ENCODE measurements at places on chromosomes 5 and 9. TPM values are rescaled to one million over a fixed set of nuclear protein-coding genes. Genes with fewer than 3 reads are reported as not detected.

DNA sequence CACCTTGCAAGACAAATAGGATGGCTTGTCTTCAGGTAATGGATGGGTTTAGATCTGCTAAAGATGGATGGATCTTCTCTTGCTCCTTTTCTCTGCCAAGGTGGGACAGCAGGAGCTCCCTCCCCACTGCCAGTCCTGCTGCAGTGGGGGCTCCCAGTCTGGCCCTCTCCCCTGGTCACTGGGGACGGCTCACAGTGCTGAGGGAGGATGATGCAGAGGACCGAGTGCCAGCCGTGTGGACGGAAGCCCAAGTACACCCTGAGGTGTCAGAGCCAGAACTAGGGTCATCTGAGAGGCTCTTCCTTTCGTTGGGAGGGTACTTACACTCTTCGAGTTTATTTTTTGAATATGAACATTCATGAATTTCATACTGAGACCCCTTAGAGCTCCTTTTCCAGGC lies 5.7 kb downstream of the CCDC69 start:
- peak overlapping the region; percentile 100 for H3K27ac ChIP-seq
- peaks cover 79% of the 10 kb centered on the region for H3K4me1 ChIP-seq
- no peaks in the 10 kb centered on the region for H3K27me3 ChIP-seq
- peaks cover 5% of the 10 kb centered on the region for H3K36me3 ChIP-seq
- no peak for DNase-seq

- H3K36me3 ChIP-seq = no peaks in the 10 kb centered on the region
- no peak overlapping the region for H3K4me3 ChIP-seq
- H3K27ac ChIP-seq = no peak overlapping the region
- H3K27me3 ChIP-seq = peaks cover 25% of the 10 kb centered on the region
- no peak for DNase-seq
Observed at GRCh38 chr9:91017245-91017644, 215.6 kb downstream of the SYK start.

DNA sequence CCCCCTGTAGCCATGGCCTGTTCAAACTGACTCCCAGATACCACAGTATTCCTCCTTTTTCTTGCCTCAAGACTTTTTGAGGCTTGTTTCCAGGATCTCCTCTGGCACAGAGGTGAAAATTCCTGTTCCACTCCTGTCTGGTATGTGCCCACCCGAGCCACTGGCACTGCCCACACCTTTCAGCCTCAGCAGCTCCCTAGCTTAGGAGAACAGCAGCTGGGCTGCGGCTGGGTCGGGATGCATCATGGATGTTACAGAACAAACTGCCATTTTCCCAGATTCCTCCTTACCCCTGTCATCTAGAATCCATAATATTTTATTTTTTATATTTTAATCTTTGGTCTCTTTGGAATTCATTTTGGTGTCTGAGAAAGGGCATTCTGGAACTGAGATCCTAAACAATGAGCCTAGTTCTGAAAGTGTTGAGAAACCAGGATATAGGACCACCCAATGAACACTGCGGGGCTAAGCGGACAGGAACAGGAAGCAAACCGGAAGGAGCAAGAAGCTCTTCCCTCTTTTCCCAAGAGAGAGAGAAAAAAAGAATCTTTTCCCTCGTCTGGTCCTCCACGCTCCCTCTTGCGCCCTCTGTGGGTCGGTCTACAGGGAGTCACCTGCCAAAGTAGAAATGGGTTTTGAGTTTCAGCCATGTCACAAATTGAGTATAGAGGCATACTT lies 12.5 kb downstream of the OR2S2 start:
- no peaks in the 10 kb centered on the region for H3K27me3 ChIP-seq
- peak overlapping the region; percentile 66 for H3K4me3 ChIP-seq
- H3K27ac ChIP-seq = peak overlapping the region; percentile 56
- H3K4me1 ChIP-seq = peaks cover 39% of the 10 kb centered on the region

DNA sequence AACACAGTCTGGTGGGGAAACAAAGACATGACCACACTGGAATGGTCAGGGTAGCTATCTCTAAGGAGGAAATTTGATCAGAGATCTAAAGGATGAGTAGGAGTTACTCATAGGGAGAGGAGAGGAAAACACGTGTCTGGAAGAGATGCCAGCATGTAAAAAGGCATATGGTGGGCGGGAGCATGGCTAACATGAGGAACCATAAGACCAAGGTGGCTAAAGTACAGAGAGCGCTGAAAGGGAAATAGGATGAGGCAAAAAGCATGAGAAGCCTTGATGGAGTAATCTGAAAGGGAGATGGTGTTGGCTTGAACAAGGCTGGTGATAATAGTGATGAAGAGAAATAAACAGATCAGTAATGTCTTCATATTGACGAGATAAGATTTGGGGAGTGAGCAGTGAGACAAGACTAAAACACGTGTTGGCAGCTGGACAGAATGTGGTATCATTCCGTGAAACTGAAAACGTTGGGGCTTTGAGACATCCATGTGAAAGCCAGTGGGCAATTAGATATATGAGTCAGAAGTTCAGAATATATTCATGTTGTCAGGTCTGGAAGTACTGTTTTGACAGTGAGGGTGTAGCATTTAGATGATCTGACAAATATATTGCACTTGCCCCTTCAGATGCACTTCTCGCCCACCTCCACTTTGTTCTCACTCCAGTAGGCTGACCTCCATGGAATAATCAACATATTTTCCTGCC lies 209.1 kb upstream of the KCNN2 start:
- H3K36me3 ChIP-seq = no peaks in the 10 kb centered on the region
- H3K4me1 ChIP-seq = no peaks in the 10 kb centered on the region
- DNase-seq = no peak
- H3K27me3 ChIP-seq = no peaks in the 10 kb centered on the region
- H3K4me3 ChIP-seq = no peak overlapping the region
- no peak overlapping the region for H3K27ac ChIP-seq

- no peak overlapping the region for H3K4me3 ChIP-seq
- H3K27ac ChIP-seq = no peak overlapping the region
- peaks cover 2% of the 10 kb centered on the region for H3K36me3 ChIP-seq
- H3K4me1 ChIP-seq = peaks cover 5% of the 10 kb centered on the region
Observed at GRCh38 chr9:111657051-111657450, 4.4 kb upstream of the GNG10 start.

GRCh38 chr5:29169886-29170285 lies 2023.6 kb upstream of the CDH6 start:
- no peaks in the 10 kb centered on the region for H3K27me3 ChIP-seq
- H3K27ac ChIP-seq = no peak overlapping the region
- no peak for DNase-seq
- no peak overlapping the region for H3K4me3 ChIP-seq
- no peaks in the 10 kb centered on the region for H3K4me1 ChIP-seq
- H3K36me3 ChIP-seq = no peaks in the 10 kb centered on the region

DNA sequence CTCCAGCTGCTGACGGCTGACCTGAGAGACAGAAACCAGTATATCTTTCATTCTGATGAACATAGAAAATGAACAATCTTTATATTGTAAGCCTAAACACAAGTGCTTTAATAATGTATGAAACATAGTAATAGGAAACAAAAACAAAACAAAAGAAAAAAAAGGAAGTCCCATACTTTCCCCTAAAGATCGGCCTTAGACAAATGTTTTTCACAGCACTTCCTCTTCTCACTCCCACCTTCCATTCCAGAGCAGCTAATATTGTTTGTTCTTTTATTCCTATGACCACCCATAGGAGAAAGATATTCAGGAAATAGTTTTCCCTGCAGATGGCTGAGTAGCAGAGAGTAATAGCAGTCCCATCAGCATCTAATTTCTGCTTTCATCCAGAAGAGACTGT lies 194.4 kb upstream of the SLC27A6 start:
- H3K4me1 ChIP-seq = peaks cover 4% of the 10 kb centered on the region
- no peaks in the 10 kb centered on the region for H3K36me3 ChIP-seq
- H3K4me3 ChIP-seq = no peak overlapping the region
- DNase-seq = no peak
- no peak overlapping the region for H3K27ac ChIP-seq

GRCh38 chr9:93061791-93062763 lies 3.6 kb downstream of the SUSD3 start:
- H3K36me3 ChIP-seq = peaks cover 2% of the 10 kb centered on the region
- DNase-seq = no peak
- peaks cover 66% of the 10 kb centered on the region for H3K4me1 ChIP-seq
- H3K27ac ChIP-seq = peak overlapping the region; percentile 100
- no peaks in the 10 kb centered on the region for H3K27me3 ChIP-seq

DNA sequence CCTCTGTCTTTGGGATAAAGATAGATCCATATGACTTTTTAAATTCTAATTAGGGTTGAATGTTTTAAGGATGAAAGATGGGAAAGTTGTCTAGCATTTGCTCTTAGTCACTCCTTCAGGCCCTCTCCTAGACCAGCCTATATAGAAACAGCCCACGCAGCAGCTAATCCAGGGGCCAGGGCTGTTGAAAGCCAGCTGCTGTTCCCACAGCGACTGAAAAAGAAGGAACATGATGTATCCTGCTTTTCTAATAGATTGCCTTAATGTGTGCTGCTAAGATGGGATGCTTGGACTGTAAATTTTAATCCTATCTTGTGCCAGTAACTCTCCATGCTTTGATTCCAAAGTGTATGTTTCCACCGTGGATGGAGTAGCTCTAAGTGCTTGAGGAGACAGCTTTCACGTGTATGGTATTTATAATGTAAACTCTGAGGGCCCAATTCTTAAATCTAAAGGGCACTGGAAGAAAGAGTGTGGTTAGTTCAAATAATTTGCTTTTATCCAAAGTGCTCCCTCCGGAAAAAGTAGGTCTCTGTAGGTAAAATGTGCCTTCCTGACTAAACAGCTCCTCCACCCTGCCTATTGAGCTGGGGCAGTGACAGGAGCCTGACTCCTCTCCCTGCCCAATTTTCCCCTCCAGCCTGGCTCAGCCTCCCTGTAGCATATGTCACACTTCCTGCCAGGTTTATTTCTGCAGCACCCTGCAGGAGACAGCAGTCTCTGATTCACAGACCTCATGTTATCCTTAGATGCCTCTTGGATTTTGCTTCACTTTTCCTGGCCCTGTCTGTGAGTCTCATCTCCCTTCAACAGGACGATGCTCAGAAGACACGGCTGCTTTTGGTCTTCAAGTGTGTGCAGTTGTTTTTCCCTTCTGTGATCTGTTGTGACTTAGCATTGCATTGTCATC lies 33.2 kb downstream of the SLC36A1 start:
- DNase-seq = no peak
- H3K36me3 ChIP-seq = peaks cover 2% of the 10 kb centered on the region
- no peak overlapping the region for H3K4me3 ChIP-seq
- peaks cover 2% of the 10 kb centered on the region for H3K4me1 ChIP-seq

- no peaks in the 10 kb centered on the region for H3K27me3 ChIP-seq
- peaks cover 2% of the 10 kb centered on the region for H3K36me3 ChIP-seq
- no peak for DNase-seq
- peak overlapping the region; percentile 68 for H3K4me3 ChIP-seq
- peak overlapping the region; percentile 75 for H3K27ac ChIP-seq
Observed at GRCh38 chr9:34203275-34203991, 24.6 kb downstream of the UBAP1 start.

GRCh38 chr9:78187763-78188484 lies 48.0 kb upstream of the CEP78 start:
- H3K27ac ChIP-seq = peak overlapping the region; percentile 14
- H3K27me3 ChIP-seq = no peaks in the 10 kb centered on the region
- no peak for DNase-seq
- no peak overlapping the region for H3K4me3 ChIP-seq
- peaks cover 3% of the 10 kb centered on the region for H3K4me1 ChIP-seq

DNA sequence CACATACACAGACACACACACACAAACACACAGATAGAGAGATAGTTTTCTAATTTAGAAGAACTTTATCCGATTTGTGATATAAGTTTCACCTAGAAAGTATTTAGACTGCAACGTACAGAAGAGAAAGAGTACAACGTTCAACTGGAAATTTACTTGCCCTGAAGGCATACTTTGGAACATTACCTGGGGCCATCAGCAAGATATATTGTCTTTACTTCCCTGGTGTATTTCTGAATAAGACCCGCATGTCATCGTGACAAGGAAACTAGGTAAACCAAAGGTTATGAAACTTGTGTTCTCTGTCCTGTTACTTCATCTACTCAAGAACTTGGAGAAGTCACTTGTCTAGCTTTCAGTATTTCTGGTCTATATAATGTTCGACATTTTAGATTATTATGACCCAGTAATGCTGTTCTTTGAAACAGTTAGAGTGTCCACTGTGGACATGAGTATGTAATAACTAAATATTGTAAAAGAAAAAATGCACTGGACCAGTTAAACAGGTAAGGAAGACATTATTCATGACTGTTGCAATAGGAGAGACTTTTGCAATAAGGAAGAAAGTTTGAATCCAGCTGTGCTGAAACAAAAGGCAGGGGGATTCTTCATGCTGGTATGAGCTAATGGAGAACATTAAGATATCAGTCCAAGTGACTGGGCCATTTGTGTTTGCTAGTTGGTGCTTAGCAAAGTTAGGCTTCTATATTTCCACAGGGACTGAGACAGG lies 1791.1 kb downstream of the MAT2B start:
- H3K27ac ChIP-seq = no peak overlapping the region
- no peaks in the 10 kb centered on the region for H3K4me1 ChIP-seq
- H3K27me3 ChIP-seq = no peaks in the 10 kb centered on the region
- DNase-seq = no peak

- H3K27ac ChIP-seq = peak overlapping the region; percentile 89
- no peak for DNase-seq
- H3K36me3 ChIP-seq = peaks cover 9% of the 10 kb centered on the region
- peak overlapping the region; percentile 75 for H3K4me3 ChIP-seq
- peaks cover 74% of the 10 kb centered on the region for H3K4me1 ChIP-seq
Observed at GRCh38 chr5:157563929-157564716, 11.5 kb downstream of the ADAM19 start.

DNA sequence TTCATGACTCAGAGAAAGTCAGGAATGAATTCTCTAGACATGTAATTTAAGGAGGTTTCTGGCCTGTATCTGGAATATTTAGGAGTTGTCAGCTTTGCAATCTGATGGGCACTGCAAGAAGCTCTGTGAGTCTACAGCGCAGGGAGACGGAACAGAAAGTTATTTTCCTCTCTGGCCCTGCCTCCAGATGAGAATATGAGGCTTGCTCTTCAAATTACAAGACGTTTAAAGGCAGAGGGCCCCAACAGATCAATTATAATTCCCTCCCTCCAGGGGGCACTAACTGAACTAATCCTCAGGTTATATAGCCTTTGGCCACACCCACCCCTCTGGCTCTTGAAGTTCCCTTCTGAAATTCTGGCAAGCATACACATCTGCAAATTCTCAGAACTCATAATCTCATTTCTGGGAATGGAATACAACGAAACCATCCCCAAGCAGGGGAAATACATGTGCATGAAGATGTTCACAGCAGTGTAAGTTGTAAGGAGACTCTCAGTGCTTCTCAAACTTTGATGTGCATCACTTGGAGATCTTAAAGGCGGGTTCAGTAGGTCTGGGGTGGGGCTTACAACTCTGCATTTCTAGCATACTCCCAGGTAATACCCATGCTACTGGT lies 307.6 kb downstream of the CWC27 start:
- no peak overlapping the region for H3K27ac ChIP-seq
- H3K36me3 ChIP-seq = no peaks in the 10 kb centered on the region
- DNase-seq = no peak
- H3K4me1 ChIP-seq = peaks cover 9% of the 10 kb centered on the region
- H3K4me3 ChIP-seq = no peak overlapping the region

DNA sequence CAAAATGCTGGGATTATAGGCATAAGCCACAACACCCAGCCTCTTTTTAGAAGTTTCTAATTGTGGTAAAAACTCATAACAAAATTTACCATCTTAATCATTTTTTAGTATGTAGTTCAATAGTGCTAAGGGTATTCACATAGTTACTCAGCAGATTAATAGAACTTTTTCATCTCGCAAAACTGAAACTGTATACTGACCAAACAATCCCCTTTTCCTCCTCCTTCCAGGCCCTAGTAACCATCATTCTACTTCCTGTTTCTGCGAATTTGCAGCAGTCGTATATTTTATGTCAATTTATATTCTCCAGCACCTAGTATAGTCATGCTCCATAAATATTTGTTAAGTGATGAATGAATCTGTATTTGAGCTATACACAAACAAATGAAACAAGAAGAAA lies 86.3 kb upstream of the ERBIN start:
- peak overlapping the region; percentile 47 for H3K27ac ChIP-seq
- peaks cover 4% of the 10 kb centered on the region for H3K4me1 ChIP-seq
- DNase-seq = no peak
- H3K36me3 ChIP-seq = no peaks in the 10 kb centered on the region

Gene SPINK6
- not detected for total RNA-seq

Gene CWC27
- 17.4 TPM for total RNA-seq

All from T-helper 17 cell (primary cell).